ENCODE measurements at places on chromosomes 5 and 9.

- DNase-seq: no peak
These were observed 144.9 kb downstream of the FGF1 start for GRCh38 chr5:142540922-142541422.

GRCh38 chr5:1846583-1846982, 36.1 kb downstream of the IRX4 start:
- no peak for DNase-seq

DNA sequence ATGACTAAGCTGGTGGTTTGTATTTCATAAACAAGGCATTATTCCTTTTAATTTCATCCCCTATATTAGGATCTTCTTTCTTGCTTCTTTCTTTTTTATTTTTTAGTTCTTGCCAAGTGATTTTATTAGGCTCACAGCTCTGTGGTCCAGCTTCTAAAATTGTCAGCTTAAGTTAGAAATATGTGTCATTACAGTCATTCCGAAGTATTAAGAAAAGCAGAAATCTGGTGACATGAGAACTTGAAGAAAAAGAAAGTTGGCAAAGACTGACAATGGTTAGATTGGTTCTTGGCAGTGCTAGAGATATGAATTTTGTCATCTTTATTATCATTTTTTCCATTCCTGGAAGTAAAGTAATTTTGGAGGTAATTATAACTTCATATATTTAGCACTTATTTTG, 166.5 kb upstream of the PRR16 start:
- DNase-seq: no peak

DNA sequence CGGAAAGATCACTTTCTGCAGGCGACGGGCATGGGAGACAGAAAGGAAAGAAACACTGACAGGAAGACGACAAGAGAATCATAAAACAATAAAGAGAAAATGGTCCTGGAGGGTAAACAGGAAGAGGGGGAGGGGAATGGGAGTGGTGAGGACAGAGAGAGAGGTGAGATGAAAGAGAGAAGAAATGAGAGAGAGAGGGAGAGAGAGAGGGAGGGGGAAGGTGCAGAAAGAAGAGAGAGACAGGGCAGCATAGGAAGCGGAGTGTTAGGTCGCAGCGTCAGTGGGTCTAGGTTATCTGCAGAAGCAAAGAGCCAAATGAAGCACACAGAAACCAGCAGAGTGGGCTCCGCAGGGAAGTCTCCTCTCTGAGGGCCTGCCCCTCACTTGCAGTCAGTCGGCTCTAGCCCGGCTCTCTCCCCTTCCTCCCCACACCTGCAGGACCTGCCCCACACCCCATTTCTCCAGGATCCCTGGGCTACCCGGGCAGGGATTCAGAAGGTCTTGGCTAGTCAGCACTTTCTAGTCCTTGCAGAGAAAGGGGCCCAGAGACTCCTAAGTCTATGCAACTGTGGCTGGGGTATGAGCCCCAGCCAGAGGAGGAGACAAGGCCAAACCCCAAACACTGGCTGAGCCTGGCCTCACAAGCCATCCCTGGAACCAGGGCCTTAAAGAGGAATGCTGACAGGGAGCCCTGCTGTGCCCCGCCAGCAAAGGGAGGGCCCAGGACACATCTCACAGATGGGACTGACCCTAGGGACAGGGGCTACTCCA, 29.7 kb upstream of the MEIKIN start:
- DNase-seq: no peak

DNA sequence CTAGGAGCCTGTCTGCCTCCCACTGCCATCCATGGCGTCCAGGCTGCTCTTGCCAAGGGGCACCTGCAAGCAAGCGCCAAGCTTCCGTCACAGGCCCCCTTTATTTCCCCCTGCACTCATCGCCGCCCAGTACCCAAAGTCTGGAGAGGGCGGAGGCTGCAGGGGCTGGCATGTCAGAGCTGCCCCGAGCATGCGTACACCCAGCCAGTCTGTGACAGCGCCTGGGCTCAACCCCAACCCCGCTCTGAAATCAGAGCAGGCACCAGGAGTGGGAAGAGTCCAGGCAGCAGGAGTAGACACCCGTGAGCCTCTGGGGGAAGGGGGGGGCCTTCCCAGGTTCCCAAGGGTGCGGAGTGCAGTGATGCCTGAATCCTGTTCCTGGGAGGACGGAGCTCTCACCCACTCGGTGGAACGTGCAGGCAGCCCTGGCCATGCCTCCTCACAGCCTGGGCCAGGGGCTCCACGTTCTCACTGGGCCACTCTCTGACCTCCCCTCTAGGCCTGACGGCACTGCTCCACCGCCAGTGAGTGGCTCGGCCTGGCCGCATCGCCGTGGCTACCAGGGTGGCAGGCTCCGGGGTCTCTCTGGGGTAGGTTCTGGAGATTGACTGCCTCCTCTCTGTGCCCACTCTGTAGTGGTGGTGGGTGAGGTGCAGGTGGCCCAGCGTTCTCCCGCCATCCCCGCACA, 469.0 kb downstream of the CDH9 start:
- DNase-seq: no peak

DNA sequence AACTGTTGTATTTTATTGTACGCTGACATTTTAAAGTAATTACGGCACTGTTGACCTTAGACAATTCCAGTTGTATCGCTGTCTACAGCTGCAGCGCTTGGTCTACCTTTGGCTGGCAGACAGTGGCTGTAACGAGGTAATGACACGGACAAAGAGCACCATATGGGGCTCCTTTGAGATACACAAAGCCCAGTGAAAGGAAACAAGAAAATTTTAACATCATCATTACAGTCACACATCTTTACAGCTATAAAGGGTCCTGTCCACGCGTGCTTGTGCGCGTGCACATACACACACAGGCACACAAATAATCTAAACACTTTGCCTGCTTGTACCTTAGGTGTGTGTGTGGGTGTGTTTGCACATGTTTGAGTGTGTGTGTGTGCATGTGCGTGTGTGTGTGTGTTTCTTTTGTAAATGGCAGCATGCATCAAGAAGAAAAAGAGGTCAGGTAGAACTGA, 946.0 kb downstream of the NR2F1-AS1 start:
- DNase-seq: no peak

DNA sequence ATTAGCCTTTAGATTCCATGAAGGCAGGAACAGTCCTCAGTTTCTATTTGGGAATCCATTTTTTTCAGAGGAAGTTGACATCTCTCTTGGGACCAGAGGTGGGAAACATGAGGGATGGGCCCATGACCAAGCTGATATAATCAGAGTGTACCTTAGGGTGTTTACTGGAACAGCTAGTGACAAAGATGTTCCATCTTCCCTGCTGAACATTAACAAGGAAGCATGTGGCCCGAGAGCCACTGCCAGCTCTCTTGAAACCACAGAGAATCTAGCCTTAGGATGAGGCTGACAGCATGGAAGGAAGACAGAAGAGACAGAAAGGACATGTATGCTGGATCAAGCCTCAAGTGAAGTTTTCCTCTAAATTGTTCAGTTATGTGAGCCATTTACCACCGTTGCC, 16.0 kb downstream of the AQP3 start:
- no peak for DNase-seq

- no peak for DNase-seq
These were observed 179.4 kb downstream of the SEMA6A start for GRCh38 chr5:116395226-116395625.

- DNase-seq: no peak
These were observed 375.0 kb upstream of the CCNH start for GRCh38 chr5:87787625-87788256.

DNA sequence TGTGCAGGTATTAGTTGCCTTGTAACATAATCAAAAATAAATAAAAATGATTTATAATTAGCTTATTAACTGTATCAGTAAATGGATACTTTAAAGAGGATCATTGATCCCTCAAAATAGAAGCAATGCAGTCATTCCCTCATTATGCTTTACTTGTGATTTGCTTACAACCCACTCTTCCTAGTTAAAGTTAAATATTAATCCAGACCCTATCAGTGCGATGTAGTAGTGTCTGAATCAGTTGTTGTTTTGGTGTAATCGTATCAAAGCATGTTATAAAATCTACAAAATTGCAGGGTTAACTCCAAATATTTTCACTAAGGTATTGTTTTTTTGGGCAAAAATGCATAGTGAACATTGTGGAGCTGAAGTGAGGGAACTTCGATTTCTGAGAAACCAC, 17.6 kb downstream of the TENT4A start:
- DNase-seq: no peak

- no peak for DNase-seq
These were observed 49.1 kb downstream of the LRSAM1 start for GRCh38 chr9:127500399-127500798.

GRCh38 chr5:67813877-67814539, 401.5 kb upstream of the PIK3R1 start:
- no peak for DNase-seq

DNA sequence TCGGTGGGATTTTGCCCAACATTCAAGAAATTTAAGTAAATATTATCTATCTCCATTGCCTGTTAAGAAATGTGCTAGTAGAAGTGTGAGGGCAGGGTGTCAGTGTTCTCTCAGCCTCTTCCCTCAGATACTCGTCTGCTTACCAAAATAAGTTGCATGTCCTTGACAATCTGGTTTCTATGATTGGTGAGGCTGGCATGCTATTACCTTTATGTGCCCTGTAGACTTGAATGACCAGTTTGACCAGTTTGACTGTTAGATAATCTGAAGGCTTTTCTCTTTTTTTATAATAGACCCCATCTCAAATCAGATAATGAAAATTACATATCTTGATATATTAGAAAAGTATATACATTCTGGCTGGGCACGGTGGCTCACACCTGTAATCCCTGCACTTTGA, 348 bp downstream of the CATSPER3 start:
- DNase-seq: no peak

GRCh38 chr9:132582786-132583583, 579 bp downstream of the BARHL1 start:
- DNase-seq: no peak

DNA sequence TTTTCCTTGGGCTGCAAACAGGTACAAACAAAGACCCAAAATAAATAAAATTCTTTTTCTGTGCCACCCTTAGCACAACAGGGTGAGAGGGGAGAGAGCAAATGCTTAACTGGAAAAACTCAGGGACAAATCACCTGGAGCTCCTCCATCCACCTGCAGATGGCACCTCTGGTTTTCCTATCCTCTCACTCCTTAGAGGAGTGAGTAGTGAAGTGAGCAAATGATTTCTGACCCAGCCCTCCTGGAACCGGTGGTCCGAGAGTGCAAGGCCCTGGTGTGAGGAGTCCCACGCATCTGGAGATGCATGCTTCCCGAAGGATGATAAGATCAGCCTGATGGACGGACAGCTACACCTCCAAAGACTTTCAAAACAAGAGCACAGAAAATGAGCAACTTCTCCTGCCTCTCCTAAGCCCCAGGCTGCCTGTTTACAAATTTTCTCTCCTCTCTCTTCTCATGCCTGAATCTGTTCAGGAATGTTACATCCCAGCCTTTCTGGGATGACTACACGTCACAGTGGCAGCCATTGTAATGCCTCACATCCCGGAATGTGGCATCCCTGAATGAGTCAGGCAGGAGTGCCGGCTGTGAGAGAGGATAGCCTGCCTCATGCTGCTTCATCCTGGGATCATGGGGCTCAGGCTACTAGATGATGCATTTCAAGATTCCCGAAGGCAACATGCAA, 86.4 kb downstream of the ADRB2 start:
- DNase-seq: no peak

- DNase-seq: no peak
These were observed 161.8 kb downstream of the PALM2AKAP2 start for GRCh38 chr9:109941771-109942170.

DNA sequence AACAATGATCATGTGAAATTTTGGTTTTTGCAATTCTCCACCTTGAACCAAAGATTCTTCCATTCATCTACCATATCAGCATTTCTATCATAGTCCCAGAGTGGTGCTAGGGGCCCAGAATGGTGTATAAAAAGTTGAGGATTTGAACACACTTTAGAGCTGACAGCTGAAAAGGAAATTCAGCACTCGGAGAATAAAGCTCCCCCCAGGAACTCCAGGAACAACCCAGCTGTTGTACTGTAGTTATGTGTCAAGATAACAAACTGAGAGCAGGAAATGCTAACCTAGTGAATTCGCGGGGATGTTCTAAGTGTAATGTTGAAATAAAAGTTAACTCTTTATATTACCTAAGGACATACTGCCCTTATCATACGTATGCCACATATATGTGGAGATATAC, 216.7 kb downstream of the NFIB start:
- DNase-seq: no peak

- no peak for DNase-seq
These were observed 177.2 kb upstream of the TUT7 start for GRCh38 chr9:86531273-86531970.

- no peak for DNase-seq
These were observed 80.2 kb downstream of the TRIO start for GRCh38 chr5:14223372-14223771.

GRCh38 chr5:14607104-14607503, 25.5 kb downstream of the OTULINL start:
- no peak for DNase-seq

DNA sequence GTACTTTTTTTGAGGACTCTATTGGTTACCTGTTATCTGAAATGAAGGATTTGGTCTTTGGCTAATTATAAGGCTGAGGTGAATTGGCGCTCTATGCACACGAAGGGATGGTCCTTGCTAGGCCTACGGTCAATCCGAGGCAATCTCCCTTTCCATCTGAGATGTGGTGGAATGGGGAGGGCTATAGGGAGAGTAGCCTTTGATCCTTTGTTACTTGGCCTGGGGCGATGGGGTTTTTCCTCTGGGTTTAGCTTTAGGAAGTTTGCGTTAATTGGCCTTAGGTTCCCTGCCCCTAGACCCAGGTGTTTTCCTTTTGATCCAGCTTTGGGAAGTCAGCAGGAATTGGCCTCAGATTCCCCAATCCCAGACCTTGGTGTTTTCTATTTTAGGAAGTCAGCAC, 102.1 kb upstream of the C9orf72 start:
- no peak for DNase-seq

- no peak for DNase-seq
These were observed 117.9 kb downstream of the GOLPH3 start for GRCh38 chr5:32055891-32056866.

DNA sequence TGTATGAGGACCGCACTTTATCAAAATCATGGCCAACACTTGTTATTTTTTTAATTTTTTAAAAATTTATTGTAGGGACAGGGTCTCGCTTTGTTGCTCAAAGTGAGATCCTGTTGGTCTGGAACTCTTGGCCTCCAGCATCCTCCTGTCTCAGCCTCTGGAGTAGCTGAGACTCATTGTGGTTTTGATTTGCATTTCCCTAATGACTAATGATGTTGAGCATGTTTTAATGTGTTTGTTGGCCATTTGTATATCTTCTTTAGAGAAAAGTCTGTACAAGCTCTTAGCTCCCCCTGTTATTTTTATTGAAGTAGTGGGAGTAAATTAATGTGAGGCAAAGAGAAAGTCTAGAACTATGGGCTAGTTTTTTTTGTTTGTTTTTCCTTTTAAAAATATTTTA, 1.6 kb upstream of the RPS6 start:
- DNase-seq: no peak

- DNase-seq: no peak
These were observed 236.2 kb downstream of the NNT start for GRCh38 chr5:43839218-43839617.

DNA sequence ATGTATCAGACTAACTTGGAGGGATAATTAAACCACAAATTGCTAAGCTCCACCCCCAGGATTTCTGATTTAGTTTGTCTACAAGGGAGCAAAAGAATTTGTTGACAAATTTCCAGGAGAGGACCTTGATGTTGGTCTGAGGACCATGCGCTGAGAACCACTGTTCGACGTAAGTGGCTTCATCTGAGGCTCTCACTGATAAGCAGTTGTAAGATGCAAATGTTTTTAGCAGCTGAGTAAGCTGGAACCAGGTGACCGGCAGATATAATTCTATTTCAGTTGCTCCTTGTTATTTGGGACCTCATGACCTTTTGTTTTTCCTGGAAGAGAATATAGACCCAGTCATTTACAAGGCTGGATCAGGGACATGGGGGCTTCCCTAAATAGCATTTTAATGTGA, 14.1 kb upstream of the SPINK1 start:
- DNase-seq: no peak

Data from stimulated activated CD8-positive, alpha-beta memory T cell treated with anti-CD3 and anti-CD28 coated beads, Interleukin-2, amount 100 ng/mL, for 48 hours (primary cell).